Heart left ventricle (tissue), 16 donors: ENCODE measurements at places on chromosomes 5 and 9. TPM values are rescaled to one million over a fixed set of nuclear protein-coding genes. Genes with fewer than 3 reads are reported as not detected.
A peak's percentile ranks its signal among the peaks of the same experiment; 100 is the strongest.

DNA sequence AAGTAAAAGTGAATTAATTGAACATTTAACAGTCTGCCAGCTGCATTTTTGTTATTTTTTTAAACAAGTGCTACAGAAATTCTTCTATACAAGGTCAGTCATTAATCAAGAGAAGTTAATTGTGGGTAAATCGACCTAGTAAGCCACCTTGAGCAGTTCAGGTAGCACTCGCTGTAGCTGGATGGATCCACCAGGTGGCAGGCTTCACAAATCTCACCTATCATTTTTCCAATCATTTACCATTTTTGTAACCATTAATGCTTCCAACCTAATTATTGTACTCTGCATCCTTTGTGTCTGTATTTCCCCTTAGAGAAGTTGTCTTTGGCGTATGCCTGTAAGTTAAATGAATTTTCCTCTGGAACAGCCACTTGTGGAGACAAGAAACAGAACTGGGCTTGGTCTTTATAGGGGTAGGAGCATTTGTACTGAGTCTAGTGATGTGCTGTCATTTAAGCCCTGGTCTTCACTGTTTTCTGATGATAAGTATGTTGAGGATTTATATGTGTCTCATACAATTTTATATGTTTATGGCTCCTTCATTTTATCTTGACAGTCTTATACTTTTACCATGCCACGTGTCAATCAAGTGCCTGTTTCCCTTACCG is 39.5 kb downstream of the CD180 start:
- DNase-seq = no peak
- H3K4me3 ChIP-seq = no peak overlapping the region
- H3K4me1 ChIP-seq = peaks cover 13% of the 10 kb centered on the region
- peaks cover 8% of the 10 kb centered on the region for H3K36me3 ChIP-seq

MED7 gene
- 9.9 TPM for total RNA-seq

DNA sequence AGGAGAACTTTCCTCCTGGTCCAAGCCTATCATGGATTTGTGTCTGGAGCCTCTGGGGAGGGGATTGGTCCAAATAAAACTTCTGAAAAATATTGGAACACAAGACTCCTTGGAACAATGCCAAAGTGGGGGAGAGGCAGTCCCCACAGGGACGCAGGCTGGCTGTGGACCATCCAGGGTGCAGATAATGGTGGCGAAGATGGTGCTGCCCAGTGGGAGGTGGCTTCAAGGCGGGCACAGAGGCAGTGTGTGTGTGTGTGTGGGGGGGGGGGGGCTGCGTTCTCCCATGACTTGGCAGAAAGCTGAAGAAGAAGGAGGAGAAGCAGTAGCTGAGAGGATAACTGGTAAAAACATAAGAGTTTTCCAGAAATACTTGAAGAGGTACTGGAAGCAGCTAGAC is 186.4 kb downstream of the MELK start:
- H3K4me3 ChIP-seq = no peak overlapping the region
- no peaks in the 10 kb centered on the region for H3K4me1 ChIP-seq
- peaks cover 5% of the 10 kb centered on the region for H3K27me3 ChIP-seq

- peaks cover 16% of the 10 kb centered on the region for H3K4me1 ChIP-seq
- H3K27me3 ChIP-seq = no peaks in the 10 kb centered on the region
- H3K4me3 ChIP-seq = no peak overlapping the region
- DNase-seq = no peak
- no peak overlapping the region for H3K27ac ChIP-seq
Measured at GRCh38 chr9:107999890-108000289, 510.3 kb upstream of the KLF4 start.

SHISAL2B gene
- total RNA-seq = not detected

DNA sequence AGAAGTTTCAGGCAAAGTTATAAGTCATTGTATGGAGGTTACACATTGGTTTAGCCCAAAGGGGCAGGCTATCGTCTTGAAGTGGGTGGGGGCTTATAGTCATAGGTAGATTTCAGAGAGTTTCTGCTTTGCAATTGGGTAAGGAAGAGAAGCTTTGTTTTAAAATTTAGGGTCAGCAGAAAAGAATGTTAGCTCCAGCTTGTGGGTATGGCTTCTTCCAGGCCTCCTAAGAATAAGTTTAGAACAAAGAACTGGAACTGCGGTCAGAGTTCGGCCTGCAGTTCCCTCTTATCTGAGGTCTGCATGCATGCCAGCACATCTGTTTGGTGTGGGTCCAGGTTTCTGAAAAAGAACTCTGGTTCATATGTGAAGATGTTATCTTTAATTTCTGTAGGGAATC is 96.1 kb downstream of the CYFIP2 start:
- H3K36me3 ChIP-seq = no peaks in the 10 kb centered on the region
- no peak for DNase-seq
- peaks cover 13% of the 10 kb centered on the region for H3K4me1 ChIP-seq

DNA sequence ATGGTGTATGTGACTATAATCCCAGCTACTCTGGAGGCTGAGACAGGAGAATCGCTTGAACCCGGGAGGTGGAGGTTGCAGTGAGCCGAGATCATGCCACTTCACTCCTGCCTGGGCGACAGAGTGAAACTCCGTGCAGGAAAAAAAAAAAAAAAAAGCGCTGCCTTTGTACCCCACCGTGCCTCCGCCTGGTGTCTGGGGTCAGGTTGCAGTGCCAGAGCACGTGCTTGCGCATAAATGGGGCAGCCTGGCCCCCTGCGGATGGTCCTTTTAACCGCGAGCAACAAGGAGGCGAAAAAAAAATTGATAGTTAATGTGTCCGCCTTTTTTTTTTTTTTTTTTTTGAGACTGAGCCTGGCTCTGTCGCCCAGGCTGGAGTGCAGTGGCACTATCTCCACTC is 6.3 kb upstream of the CCNB1 start:
- no peaks in the 10 kb centered on the region for H3K27me3 ChIP-seq
- no peak overlapping the region for H3K27ac ChIP-seq
- DNase-seq = no peak
- H3K4me3 ChIP-seq = no peak overlapping the region

FOXD4L5 gene
- total RNA-seq = not detected

- no peaks in the 10 kb centered on the region for H3K4me1 ChIP-seq
- H3K4me3 ChIP-seq = no peak overlapping the region
- H3K27ac ChIP-seq = no peak overlapping the region
- H3K36me3 ChIP-seq = no peaks in the 10 kb centered on the region
- H3K27me3 ChIP-seq = no peaks in the 10 kb centered on the region
- DNase-seq = no peak
Measured at GRCh38 chr5:63022403-63022802, 443.8 kb downstream of the LRRC70 start.

GRCh38 chr9:82621447-82621846 is 441.5 kb downstream of the RASEF start:
- DNase-seq = no peak
- no peaks in the 10 kb centered on the region for H3K36me3 ChIP-seq
- H3K4me1 ChIP-seq = no peaks in the 10 kb centered on the region
- H3K27me3 ChIP-seq = no peaks in the 10 kb centered on the region
- H3K4me3 ChIP-seq = no peak overlapping the region

NEURL1B gene
- total RNA-seq = 19.0 TPM

DNA sequence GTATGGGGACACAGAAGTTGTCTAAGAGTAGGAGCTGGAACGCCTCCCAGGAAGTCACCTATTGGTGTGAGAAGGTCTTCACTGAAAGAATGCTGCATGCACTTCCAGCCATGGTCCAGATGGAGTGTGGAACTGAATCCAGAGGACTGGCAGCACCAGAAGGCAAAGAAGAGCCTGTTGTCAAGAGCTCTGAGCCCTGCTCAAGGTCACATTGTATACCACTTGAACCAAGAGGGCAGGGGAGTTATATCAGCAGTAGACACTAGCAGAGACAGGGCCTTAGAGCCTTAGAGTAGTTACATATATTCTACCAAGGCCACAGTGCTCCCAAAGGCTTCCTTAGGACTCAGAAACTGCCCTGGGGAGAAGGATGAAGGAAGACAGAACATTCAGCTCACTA is 130.8 kb upstream of the POC5 start:
- H3K4me1 ChIP-seq = peaks cover 8% of the 10 kb centered on the region
- DNase-seq = no peak
- no peaks in the 10 kb centered on the region for H3K27me3 ChIP-seq
- H3K27ac ChIP-seq = no peak overlapping the region

DNA sequence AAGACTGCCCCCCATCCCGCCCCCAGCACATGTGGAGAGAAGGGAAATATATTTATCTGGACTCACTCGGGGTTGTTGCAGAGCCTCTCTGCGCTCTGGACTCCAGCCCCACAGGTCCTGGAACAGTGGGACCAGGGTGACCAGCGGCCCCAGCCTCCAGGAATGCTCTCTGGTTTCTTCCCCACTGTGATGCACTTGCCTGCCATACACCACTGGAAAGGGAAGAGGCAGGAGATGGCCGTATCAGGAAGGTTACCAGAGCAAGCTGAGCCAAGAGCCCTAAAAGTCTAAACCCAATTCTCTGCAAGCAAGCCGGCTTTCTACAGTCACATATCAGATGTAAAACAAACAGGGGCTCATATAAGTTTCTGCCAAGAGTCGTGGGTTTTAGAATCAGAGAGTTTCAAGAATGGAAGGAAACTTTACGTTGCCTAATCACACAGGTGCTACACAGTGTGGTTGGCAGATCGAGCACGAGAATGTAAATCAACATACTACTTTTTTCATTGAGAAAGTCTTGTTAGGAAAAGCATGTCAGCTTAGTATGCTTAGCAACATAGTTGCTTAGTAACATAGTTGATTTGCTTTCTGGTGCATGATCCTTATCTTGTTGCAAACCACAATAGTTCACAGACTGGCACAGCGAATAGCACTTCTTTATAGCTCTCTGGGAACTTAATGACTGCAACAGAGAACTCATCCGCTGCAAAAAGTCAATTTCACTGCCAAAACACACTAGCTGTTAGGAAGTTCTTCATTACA is 201.2 kb downstream of the TARS1 start:
- H3K27me3 ChIP-seq = no peaks in the 10 kb centered on the region
- H3K4me1 ChIP-seq = no peaks in the 10 kb centered on the region
- H3K36me3 ChIP-seq = peaks cover 4% of the 10 kb centered on the region

GRCh38 chr9:117305454-117305853 is 109.4 kb downstream of the ASTN2 start:
- H3K4me1 ChIP-seq = no peaks in the 10 kb centered on the region
- no peak overlapping the region for H3K4me3 ChIP-seq
- H3K36me3 ChIP-seq = no peaks in the 10 kb centered on the region
- no peak for DNase-seq
- H3K27me3 ChIP-seq = peaks cover 9% of the 10 kb centered on the region

GPX3 gene
- total RNA-seq = 1,420 TPM

WDR38 gene
- total RNA-seq = not detected

DNA sequence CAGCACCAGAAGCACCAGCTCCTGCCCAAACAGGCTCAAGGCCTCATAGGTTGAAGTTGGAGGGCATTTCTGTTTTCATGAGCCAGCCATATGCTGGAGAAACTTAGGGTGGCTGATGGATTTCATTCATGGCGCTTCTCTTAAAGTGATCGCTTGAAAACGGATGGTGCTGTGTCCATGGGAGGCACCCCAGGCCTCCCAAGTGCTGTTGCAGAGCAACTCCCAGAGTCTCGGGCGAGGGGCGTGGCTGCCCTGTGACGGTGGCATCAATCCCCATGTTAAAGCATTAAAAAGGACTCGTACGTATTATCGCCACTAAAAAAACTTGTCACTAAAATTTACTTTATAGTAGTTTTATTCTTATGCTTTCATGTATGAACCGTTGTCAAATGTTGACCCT is 128.3 kb downstream of the MRPL36 start:
- no peaks in the 10 kb centered on the region for H3K4me1 ChIP-seq
- DNase-seq = no peak
- no peak overlapping the region for H3K4me3 ChIP-seq

DNA sequence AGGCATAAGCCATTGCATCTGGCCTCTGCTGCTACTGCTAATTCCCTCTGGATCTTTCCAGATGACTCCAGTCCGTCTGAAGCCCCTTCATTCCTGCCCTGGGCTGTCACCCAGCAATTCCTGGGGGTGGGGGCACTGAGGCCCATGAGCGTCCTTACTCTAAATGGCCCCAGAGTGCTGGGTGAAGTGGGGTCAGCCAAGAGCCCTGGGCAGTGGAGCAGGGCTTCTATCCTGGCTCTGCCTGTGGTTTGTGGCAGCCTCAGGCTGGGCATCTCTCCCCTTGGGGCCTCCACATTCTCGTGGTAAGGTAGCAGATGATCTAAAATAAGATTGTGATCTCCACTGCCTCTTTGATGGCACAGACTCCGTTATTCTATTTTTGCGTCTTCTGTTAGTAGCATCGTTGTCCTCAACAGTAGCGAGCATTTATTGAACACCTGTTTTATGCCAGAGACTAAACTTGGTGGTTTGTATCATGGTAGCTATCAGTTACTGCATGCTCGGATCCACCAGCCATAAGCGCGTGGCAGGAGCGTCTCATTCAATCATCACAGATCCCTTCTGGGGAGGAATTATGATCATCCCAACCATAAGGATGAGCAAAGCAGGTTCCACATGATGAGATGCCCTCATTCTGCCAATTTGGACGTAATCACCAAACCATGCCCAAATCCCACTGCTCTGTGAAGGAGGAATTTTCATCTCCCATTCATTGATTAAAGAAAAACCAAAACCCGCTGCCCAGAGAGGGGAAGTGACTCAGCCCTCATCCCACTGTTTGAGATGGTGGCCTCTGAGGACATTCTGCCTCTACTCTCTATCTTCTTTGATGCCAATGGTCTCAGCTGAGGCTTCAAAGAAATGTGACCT is 21.9 kb upstream of the DUSP1 start:
- no peak overlapping the region for H3K27ac ChIP-seq
- peaks cover 31% of the 10 kb centered on the region for H3K4me1 ChIP-seq
- no peak for DNase-seq
- H3K4me3 ChIP-seq = no peak overlapping the region

- no peak overlapping the region for H3K27ac ChIP-seq
- no peaks in the 10 kb centered on the region for H3K36me3 ChIP-seq
- no peaks in the 10 kb centered on the region for H3K4me1 ChIP-seq
- no peaks in the 10 kb centered on the region for H3K27me3 ChIP-seq
- H3K4me3 ChIP-seq = no peak overlapping the region
- DNase-seq = no peak
Measured at GRCh38 chr9:75001719-75002421, 26.2 kb downstream of the CARNMT1 start.

DNA sequence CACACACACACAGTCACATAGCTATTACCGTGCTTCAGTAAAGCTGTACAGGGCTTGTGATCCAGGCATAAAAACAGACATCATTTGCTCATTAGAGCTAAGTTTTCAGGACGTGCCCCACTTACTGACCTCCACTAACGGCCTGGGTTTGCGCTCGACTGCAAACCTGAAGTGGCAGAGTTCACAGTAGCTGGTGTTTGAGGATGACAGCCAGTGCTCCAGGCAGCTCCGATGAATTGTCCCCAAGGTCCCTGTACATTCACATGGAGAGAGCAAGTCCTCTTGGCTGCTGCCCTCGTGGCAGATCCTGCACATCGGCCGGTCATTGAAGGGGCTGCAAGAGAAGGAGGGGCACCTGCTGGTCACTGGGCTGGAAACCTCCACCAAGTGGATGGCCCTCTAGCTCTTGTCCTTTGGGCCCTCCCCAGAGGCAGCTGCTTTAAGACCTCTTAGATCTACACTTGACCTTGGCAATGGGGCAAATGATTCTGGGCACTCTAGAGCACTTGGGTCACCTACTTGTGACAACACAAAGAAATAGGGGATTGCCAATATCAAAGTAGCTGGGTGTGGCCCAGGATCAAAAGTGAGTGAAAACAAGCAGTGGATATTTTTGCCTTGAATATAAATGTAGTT is 115.4 kb downstream of the MARCHF3 start:
- no peaks in the 10 kb centered on the region for H3K27me3 ChIP-seq
- no peak overlapping the region for H3K4me3 ChIP-seq
- H3K36me3 ChIP-seq = no peaks in the 10 kb centered on the region
- peak; percentile 56 for DNase-seq
- peaks cover 22% of the 10 kb centered on the region for H3K4me1 ChIP-seq
- no peak overlapping the region for H3K27ac ChIP-seq

SCGB3A2 gene
- total RNA-seq = not detected

- H3K4me3 ChIP-seq = no peak overlapping the region
- peaks cover 33% of the 10 kb centered on the region for H3K27me3 ChIP-seq
- H3K36me3 ChIP-seq = no peaks in the 10 kb centered on the region
- H3K4me1 ChIP-seq = peaks cover 7% of the 10 kb centered on the region
- H3K27ac ChIP-seq = no peak overlapping the region
Measured at GRCh38 chr9:83065233-83065632, 2.3 kb upstream of the RASEF start.
